Activated CD4-positive, CD25-positive, alpha-beta regulatory T cell treated with anti-CD3 and anti-CD28 coated beads, Interleukin-2, amount 50 U/mL, for 24 hours (primary cell): ENCODE measurements at places on chromosomes 1 and 21.

DNA sequence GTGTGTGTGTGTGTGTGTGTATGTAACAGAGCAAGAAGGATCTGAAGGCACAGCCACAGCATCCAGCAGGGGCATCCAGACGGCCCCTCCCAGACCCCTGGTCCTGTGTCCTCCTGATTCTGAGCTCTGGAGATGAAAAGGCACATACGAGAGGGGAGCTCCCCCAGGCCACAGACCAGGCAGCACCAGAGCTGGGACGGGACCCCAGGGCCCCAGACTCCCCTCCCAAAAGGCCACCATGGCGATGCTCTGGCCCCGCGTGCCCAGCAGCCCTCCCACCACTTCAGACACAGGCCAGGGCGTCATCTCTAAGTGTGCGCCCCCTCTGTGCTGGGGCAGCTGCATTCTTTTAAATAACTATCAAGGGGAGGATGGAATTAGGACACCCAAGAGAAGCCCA is 245.8 kb downstream of the MATN1 start:
- no peak for ATAC-seq

DNA sequence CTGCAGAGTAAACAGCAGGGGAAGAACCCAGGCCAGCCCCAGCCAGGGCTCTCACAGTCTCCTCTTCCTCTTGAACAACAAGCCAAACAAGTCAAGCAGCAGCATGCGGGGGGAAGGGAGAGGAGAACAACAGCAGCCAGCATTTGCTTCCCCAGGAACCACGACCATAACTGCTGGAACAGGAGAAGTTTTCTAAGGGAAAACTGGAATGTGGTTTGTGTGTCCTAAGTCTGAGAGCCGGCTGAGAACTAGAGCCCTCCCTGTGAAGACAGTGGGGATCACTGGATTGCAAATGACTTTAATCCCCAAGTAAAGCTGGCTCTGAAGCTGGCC is 48.2 kb downstream of the COQ8A start:
- ATAC-seq: no peak

DNA sequence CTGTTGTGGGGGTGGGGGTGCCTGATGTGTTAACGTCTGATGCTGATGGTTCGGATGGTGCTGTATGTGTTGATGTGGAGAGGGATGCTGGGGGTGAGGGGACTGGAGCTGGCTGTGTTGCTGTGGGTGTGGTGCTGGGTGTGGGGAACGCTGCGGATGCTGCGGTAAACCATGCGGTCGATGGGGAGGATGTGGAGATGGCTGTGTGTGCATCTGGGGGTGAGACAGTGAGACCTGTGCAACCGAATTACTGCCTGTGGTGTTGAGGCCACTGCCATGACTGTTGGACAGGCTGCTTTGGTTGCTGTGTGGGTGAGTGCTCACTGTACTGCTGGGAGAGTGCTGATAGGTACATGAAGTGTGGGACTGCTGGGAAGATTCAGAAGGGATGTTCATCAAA is 26.8 kb upstream of the GUCA2A start:
- ATAC-seq: no peak

- no peak for ATAC-seq
Observed at GRCh38 chr1:44273560-44274350, 60.5 kb downstream of the DMAP1 start.

GRCh38 chr21:15285556-15285955 is 220.8 kb upstream of the NRIP1 start:
- ATAC-seq: no peak

GRCh38 chr1:35971601-35972000 is 40.7 kb downstream of the AGO3 start:
- no peak for ATAC-seq

DNA sequence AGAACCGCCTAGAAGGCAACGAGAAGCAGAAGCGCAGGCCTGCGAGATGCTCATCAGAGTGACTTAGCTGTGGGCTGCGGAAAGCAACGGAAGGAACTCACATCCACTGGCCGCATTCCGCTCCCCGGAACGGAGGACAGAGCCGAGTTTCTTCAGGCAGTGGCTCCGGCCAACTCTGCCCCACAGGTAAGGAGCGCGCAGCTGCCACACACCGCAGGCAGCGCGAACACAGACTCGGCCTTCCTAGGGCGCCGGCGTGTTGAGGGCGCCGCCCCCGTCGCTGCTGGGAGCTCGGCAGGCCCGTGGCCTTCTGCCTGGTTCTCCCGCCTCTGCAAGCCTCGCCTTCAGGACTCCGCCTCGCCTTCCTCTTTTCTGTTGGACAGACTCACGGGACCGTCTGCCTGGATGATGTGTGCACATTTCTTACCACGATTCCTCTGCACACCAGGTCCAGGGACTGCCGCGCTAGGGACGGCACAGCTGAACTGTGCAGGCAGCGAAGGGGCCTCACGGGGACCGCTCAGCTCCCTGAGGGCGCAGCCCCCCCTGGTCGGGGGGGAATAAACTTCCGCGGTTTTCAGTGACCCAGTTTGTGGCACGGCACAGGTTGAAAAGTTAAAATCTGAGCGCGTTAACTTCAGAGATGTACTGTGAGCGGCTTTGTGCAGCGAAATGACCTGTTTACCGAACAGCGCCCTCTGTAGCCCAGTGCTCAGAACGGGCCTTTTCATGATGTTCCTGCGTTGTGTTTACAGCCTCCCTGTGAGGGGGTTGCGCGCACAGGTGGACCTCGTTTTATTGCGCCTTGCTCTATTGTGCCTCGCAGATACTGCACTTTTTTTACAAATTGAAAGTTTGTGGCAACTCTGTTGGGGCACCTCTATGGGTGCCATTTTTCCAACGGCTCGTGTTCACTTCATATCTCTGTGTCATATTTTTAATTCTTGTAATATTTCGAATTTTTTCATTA is 15.8 kb downstream of the TCP10L start:
- peak; percentile 90 for ATAC-seq

- ATAC-seq: no peak
Observed at GRCh38 chr21:34351786-34352241, 12.0 kb upstream of the KCNE2 start.

DNA sequence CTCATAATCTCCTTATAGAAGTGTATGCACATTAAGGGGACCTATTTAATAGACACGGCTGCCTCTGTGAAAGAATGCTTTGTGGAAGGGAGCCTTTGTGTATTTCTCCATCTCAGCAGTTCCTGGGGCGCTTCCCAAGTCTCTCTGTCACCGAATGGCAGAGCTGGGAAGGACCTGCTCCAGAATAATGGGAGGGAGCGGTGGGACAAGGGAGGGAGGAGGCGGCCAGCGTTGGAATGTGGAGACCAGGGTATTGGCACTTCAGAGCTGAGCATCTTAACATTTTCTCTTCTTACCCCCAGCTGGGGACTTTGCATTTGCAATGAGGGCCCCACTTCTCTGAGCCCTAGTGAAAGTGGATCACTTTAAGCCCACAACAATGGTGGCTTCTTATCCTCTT is 23.9 kb downstream of the CACHD1 start:
- ATAC-seq: no peak

DNA sequence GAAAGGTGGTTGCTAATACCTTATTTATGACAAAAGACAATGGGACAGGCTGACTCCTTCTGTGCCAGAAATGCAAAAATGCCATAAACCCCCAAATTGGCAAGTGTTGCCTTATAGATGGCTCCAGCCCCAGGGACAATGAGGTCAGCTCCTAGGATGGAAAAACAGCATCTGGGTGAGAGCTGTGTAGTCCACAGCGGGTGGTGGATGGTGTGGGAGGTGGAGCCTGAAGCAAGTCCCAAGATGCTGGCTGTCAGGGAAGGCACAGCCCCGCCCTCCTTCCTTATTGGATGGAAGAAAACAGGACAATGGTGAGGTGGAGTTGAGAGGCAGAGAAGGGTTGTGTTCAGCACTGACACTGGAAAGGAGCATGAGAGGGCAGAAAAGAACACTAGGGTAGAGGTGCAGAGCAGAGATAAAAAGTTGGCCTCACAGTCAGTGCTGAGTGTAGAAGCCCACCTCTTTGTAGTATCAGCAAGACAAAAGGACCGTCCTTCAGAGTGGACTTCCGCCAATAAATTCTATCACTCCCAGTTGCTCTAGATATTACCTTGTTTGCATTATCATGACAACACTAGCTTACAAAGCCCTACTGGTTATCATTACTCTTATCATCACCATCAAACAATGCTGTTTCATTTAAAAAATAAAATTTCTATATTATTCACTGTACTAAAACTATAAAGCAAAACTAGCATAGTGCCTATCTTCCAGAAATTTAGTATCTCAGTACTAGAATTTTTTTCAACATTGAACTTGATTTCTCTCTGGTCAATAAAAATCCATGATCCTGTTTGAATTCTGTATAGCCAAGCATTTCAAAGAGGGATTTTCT is 3.7 kb upstream of the SDE2 start:
- no peak for ATAC-seq
